GM23338 (cell line): ENCODE measurements at places on chromosomes 7 and 10. TPM values are rescaled to one million over a fixed set of nuclear protein-coding genes. Genes with fewer than 3 reads are reported as not detected.

Gene CFTR
- 0.78 and 1.2 TPM in 2 replicates for total RNA-seq

Gene NKX1-2
- total RNA-seq, result 37.0 and 39.4 TPM in 2 replicates

- no peak for DNase-seq
Observed at GRCh38 chr10:91462423-91462822, 52.3 kb downstream of the HECTD2 start.

- no peak for DNase-seq
Observed at GRCh38 chr10:89185658-89186057, 21.5 kb downstream of the CH25H start.

DNA sequence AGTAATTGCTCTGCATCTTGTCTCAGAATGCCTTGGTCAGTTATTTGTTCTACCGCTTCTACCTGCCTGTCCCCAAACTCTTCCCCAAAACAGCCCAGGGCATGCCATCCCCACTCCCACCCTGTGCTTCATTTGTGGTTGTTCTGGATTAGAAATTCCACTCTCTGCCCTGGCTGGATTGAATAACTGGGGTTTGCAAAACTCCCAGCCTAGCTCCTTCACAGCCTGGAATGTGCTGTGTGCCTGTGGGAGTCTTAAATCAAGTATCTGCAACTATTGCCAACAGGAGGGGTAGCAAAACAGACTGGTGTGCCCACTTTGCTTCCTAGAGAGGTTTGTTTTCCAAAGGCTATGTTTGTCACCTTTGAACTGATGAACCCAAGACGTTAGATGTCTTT is 24.2 kb downstream of the TSPAN15 start:
- no peak for DNase-seq

DNA sequence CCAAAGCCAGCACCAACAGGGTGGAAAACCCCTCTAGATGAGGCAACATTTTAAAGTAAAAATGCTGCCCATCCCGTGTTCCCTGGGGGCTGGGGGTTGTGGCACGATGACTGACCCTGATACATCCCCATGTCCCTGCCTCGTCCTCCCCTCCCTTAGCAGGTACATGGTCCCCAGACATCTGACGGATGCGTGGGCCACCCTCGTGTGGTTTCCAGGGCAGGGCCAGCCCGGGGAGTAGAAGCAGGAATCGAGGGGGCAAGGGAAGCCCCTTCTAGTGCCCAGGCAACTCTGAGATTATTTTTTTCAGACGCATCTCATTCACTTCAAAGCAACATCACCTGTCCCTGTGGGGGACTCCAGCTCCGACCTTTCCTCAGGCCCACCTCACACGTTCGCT is 3.5 kb downstream of the TMEM130 start:
- DNase-seq, result no peak

DNA sequence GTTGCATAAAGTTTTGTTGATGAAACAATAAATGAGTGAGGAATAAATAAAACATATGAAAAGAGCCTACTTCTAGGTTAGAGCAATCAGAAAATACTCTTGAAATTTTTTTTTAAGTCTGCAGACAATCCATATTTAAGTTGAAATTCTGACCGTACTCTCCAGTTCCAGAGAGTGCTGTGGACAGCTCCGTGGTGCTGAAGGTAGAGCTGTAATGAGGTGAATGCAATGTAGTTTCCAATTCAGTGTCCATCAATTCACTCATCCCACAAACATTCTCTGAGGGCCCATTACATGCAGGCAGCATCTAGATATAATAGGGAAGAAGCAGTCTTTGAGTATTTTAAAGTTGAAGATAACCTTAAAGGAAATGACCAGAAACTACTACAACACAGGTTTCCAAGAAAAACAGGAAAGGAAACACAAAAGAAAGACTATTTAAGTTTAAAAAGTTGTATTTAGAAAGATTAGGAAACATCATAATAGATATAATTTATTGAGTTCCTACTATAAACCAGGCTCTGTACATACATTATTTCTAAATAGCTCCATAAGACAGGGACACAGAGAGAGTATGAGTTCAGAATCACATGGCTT is 44.0 kb upstream of the CRTAC1 start:
- DNase-seq, result peak; percentile 42

DNA sequence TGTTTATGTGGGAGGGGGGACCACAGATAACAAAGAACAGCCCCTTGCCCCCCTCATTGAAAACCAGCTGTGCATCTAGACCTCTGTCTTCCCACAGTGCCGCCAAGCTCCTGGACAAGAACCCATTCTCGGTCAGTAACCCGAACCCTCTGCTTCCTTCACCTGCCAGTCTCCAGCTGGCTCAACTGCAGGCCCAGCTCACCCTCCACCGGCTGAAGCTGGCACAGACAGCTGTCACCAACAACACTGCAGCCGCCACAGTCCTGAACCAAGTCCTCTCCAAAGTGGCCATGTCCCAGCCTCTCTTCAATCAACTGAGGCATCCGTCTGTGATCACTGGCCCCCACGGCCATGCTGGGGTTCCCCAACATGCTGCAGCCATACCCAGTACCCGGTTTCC is 91.0 kb upstream of the PDCD4 start:
- no peak for DNase-seq

DNA sequence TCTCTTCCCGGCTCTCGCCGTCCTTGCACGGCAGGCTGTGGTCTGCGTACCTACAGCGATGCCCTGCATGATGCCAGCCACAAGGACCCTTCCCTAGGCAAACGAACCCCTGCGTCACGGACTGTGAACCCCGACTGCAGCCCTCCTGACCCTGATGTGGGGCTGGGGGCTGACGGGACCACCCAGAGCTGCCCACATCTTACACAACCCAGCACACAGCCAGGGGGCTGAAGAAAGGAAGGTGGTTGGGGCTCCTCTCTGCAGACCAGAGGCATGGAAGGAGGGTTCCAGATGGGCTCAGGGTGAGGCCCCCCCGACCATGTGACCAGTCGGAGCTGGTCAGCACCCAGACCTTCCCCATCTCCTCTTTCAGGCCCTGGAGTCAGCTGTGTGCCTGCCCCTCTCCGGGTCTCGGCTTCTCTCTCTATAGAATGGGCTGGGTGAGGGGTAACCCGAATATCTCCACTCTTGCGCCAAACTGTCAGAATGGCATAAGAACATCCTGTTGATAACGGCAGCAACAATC is 41.4 kb downstream of the EBF3 start:
- no peak for DNase-seq

DNA sequence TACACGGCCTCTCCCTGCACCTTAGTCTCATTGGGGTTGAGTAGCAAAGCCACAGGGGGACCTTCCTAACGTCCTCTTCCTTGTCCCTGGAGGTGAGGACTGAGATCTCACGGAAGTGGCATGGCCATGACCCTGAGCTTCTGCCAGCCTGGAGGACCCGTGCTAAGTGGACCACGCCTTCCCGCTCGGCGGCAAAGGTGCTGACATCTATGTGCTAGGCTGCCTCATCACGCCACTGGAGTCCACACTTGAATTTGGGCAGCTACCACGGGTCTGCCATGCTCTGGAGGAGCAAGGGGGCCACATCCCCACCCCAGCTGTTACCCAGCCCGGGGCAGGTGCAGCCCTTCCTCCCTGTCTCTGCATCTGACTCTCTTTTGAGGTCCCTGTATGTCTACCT is 15.3 kb downstream of the GHRHR start:
- no peak for DNase-seq

- no peak for DNase-seq
Observed at GRCh38 chr10:91901784-91902677, 7.3 kb downstream of the FGFBP3 start.

- no peak for DNase-seq
Observed at GRCh38 chr7:157916946-157917640, 580.3 kb downstream of the DNAJB6 start.

Gene SLC26A5
- 0.49 and 0.58 TPM in 2 replicates for total RNA-seq

Gene WNT8B
- total RNA-seq, result 1.3 and 1.9 TPM in 2 replicates

DNA sequence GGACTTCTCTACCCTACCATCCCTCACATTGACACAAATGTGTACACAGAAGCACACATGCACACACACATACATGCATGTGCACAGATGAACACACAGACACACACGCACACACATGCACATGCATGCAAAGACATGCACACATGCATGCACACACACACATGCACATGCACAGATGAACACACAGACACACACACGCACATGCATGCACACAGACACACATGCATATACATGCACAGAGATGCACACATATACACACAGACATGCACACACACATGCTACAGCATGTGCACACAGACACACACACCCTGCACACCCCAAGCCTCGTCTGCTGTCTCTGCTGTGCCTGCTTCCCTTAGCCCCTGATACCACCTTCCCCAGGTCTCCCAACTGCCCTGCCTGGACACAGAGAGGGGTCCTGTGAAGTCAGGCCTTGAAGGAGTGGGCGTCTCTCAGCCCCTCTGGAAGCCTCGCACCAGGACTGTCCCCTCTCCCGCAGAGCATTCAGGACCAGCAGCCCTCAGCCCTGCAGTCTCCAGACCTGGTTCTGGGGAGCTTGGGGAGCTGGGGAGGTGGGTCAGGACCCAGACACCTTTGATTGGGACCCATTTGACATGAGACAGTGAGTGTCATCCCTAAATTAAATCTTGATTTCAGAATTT is 181.8 kb downstream of the DNAJB6 start:
- no peak for DNase-seq

Gene JAKMIP3
- total RNA-seq, result 0.47 and 1.2 TPM in 2 replicates
